ENCODE measurements at places on chromosomes 1 and 21. TPM values are rescaled to one million over a fixed set of nuclear protein-coding genes. Genes with fewer than 3 reads are reported as not detected.

DNA sequence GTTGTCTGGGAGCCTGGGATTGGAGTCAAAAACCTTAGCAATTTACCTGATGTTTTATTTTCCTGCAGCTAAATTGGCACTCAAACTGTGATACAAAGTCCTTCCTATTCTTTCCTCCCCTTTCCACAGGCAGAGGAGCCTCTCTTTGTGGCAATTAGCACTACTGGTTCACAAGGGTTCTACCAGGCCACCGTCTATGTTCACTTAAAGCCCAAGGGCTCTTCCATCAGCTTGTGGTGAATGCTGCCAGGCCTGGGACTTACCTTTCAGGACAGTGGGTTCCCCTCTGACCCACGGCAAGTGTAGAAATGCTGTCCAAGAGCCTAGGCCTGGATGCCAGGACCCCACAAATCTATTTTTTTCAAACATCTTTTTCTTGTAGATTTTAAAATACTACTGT lies 251.9 kb upstream of the B3GALT2 start:
- no peak for DNase-seq

DNA sequence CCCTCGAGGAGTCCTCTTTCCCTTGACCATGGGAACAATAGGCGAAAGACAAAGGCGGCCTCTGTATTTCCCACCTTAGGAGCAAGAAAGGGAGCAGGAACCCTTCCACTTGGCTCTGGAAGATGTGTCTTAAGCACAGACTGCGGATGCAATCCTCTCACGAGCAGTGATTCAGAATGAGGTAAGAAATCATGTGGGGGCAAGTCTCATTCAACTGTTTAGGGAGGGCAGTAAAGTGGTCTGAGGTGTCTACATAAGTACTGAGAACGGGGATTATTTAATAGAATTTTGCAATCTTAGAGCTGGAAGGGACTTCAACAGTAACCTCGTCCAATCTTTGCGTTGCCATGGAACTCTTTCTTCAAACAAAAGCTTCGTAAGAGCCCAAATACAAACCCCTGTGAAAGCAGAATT lies 1.6 kb upstream of the DYRK3 start:
- DNase-seq: no peak

The KMO gene
- 0.05 TPM for total RNA-seq

GRCh38 chr1:200968469-200969410 lies 54.8 kb downstream of the KIF21B start:
- DNase-seq: no peak

GRCh38 chr21:34882719-34883131 lies 166.4 kb downstream of the RUNX1 start:
- no peak for DNase-seq

GRCh38 chr1:55078470-55078869 lies 39.1 kb downstream of the PCSK9 start:
- DNase-seq: no peak

GRCh38 chr1:79617777-79618176 lies 611.2 kb upstream of the ADGRL4 start:
- DNase-seq: no peak

DNA sequence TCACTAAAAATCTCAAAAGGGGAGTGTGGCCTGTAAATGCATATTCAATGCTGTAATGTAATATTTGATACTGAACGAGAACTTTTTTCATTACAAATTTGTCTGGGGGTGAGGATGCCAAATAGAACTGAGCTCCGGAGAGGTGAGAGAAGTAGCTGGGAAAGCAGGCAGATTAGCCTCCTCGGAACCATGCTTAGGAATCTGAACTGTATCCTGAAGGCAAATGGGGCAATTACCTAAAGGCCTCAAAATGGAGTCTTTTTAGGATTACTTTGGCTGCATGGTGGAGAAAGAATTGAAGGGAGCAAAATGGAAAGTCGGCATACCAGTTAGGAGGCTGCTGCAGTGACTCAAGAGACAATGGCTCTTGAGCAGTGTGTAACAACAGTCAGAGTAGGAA lies 178.8 kb downstream of the CDC7 start:
- no peak for DNase-seq

All from activated T-helper 2 cell treated with anti-CD3 and anti-CD28 coated beads, Interferon-gamma antibody, Interleukin-2, Interleukin-4, amounts not matched to agents 10 μg/mL and 5 μg/mL and 100 μg/mL, durations not matched to agents 14 hours and 24 hours and 36 hours (primary cell).